ENCODE measurements at places on chromosomes 7 and 10.

DNA sequence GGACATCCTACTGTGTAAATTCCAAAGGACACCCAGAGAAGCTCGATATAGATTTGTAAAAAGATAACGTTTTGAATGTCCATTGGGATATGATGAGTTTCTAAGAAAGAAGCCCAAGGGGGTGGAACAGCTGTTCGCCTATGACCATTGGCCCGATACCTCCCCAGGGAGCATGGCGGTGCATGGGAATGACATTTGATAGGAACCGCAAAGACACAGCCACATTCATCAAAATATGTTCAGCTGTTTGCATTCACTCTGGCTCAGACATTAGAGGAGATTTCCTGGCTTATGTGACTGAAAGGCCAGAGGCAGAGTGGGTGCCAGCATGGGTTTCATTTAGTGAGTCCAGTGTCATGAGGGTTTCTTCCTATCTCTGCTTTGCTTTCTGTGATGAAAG is 56.0 kb upstream of the BAIAP2L1 start:
- DNase-seq, result no peak

DNA sequence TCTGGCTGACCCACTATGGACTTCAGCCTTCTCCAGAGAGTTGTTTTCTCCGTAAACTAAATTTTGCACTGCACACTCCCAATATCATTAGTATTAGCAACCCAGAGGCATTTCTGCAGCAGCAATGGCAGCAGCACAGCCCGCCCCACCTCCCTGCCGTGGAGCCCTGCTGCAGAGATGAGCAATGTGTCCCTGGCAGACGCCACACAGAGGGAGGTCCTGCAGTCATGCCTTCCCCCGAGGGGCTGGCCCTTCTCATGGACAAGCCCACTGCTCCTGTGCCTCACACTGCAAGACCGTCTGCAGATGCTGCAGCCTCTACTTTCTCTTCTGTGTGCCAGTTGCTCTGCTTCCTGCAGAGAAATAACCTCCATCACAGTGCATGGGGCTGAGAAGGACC is 393.4 kb upstream of the MKI67 start:
- DNase-seq, result no peak

DNA sequence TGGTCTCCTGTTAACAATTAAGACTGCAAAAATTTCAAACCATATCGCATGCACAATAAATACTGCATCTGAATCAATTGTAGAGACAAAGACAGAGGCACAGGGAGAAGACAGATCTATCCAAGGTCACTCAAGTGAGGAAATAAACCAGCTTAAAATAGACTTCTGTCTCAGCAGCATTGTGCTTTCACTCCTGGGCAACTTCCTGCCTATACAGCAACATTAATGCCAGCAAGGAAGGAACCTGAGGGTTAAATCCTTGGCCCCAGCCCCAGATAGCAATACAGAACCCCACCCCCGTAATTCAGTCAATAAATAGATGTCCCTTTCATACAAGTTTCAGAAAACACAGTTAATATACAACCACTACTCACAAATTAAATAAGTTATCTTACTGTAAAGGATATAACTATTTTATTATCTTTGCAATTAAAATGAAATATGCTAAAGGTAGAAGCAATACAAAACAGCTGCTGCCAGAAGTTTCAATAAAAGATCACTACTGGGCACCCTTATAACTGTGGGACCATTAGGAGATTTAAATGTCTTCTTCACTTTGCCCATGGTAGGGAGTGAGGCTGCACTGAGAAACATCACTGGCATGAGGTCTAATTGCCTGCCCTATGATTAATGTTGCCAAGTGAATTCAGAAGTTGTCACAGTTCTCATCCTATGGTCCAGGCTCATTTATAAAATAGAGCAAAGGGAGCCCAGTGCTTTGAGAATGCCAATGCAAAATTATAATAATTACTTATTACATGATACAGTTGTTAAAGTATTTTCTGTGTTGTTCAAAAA is 49.4 kb downstream of the CAV1 start:
- DNase-seq, result no peak

- peak; percentile 12 for DNase-seq
Measured at GRCh38 chr7:21944616-21945453, 864 bp downstream of the CDCA7L start.

- DNase-seq, result no peak
Measured at GRCh38 chr10:69383558-69383957, 33.2 kb downstream of the TACR2 start.

DNA sequence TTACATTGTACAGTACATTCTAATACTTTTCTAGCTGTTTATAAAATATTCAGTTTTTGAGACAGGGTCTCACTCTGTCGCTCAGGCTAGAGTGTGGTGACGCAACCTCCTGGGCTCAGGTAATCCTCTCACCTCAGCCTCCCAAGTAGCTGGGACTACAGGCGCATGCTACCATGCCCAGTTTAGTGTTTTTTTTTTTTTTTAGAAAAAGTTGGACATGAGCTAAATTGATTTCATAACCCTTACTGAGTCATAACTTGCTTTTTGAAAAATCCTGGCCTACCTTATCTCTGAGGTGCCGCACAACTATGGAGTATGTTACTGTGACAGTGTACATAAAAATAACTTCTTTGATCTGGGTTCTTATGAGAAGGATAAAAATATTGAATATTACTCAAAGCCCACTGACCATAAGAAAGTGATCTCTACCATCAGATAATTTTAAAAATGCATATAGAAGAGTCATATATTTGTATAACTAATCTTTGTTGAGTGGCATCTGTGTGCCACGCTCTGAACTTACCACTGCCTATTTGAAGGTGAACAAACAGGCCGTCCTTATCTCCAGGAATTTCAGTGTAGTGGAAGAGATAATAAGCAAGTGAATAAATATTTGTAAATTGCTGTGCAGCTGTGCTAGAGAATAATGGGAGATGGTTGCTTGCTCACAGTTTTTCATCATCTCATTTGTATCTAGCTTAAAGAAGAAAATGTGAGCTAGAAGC is 73.2 kb downstream of the PPP1R9A start:
- no peak for DNase-seq

GRCh38 chr10:55476129-55476528 is 675.1 kb upstream of the PCDH15 start:
- no peak for DNase-seq

DNA sequence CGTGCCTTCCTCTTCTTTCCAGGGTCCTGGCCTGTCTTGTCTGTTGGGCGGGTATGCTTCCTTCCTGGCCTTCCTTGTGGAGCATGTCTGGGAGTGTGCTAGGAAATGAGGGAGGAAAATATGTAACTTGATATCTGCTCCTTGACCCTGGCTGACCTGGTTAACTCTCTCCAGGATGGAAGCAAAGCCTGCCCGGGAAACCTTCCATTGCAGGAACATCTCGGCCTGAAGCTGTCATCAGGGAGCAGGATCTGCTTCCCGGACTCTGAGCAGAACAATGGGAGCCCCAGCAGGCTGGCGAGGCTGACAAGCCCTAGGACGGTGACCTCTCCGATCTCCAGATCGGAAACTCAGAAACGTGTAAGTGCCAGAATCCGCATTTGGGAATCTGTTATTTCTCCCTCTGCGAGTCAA is 340.3 kb downstream of the FRMD4A start:
- no peak for DNase-seq

- no peak for DNase-seq
Measured at GRCh38 chr10:132507409-132507955, 30.1 kb upstream of the INPP5A start.

DNA sequence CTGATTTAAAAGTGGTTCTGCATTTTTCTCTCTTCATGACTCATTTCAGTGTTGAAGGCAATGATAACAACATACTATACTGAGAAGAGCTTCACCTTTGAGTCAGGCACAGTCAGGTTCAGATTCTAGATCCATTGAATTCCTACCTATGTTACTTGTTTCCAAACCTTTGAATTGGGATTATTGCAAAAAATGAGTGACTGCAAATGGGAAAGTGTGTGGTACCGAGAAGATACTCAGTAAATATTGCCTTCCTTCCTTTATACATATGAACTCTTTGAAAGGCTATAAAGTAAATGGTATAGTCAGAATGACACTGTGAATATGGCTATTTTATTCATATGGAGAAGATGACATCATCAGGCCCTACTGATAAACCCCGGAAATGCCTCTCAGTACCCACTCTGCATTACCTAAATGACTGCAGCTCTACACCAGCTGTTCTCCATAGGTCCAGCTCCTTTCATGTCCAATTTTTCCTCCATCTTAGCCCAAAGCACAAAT is 66.7 kb upstream of the FGL2 start:
- no peak for DNase-seq

DNA sequence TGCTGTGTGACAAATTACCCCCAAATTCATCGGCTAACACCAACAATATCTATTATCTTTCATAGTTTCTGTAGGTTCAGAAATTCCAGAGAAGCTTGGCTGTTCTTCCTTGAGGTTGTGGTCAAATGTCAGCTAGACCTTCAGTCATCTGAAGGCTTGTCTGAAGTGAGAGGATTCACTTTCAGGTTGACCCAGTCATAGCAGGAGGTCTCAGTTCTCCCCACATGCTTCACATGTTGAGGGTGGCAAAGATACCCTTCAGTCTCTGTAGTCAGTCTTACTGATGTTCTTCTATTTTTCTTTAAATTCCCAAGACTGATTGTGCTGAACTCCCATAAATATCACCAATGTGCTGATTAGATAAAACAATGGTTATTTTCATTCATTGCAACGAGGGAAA is 1692.0 kb downstream of the REEP3 start:
- DNase-seq, result no peak

DNA sequence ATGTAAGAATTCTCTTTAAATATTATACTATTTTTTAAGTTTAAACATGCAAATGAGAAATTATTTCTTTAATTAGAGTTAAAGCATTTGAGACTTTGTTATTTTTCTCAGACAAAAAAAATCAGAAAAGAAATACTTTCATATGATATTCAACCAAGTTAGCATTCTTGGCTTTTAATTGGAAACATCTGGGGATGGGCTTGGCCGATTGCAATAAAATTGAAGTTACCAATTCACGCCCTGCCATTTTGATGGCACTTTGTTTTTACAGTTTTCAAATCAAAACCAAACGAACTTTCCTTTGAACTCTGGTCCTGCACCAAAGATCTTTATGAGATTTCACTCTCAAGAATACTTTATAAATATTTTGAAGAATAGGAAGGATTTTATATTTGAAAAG is 127.7 kb downstream of the ATE1 start:
- DNase-seq, result no peak

DNA sequence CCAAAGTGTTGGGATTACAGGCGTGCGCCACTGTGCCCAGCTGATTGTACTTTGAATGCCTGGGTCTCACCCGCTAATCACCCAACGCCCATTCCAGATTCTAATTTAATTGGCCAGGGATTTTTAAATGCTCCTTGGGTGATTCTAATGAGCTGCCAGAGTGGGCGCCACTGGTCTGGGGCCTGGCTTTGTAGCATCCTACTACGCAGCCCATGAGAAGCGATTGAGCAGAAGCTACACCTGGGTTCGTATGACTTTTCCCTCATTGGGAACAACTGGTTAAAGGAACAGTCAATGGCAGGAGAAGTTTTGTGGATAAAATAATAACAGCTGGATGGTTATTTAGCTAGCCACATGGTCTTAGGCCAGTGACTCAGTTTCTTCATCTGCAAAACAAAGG is 108.0 kb downstream of the SPAG6 start:
- no peak for DNase-seq

DNA sequence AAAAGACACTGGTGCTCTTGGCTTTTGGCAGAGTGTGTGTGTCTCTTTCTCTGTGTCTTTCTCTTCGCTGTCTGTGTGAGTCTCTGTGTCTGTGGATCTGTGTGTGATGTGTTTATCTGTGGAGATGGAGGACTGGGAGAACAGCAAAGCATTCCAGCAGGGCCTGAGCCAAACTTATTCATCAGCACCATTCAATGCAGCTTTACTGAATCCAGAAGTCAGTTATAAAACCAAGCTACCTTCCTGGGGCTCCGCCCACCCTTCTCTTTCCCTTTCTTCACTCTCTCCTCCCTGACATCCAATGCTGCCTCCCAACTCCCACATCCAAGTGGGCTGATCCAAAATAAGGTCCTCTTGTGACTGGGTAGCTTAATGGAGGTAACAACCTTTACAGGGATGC is 3.9 kb downstream of the SGMS1 start:
- DNase-seq, result no peak

DNA sequence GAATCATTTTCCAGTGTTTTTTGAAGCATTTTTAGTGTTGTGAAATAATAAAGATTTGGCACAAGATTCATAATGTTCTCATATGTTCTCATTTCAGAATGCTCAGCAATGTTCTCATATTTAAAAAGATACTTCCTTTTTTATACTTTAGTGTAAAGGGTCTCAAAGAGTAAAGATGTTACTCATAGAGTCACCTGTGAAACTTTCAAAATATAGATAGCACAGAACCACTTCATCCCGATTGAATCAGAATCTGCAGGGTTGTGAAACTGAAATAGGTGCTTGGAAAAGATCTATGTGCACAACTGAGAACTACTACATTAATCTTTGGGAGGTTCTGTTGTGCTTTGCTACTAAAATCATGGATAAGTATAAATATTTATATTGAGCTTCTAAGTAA is 144.7 kb downstream of the MDFIC start:
- no peak for DNase-seq

DNA sequence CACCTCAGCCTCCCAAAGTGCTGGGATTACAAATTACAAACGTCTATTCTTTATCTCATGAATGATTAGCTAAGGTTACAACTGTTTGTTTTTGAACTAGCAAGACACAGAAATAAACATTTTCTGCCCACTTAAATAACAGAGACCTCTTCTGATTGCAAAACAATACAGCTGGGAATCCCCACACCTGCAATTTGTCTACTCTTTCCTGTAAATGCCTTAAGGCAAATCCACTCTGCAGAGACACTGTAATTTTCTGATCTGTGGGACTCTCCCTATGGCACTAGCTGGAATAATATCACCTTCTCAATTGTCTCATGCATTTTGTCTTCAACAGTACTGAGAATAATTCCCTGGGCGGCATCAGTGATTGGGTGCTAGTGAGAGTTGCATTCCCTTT is 149.3 kb upstream of the FAM3C start:
- no peak for DNase-seq

DNA sequence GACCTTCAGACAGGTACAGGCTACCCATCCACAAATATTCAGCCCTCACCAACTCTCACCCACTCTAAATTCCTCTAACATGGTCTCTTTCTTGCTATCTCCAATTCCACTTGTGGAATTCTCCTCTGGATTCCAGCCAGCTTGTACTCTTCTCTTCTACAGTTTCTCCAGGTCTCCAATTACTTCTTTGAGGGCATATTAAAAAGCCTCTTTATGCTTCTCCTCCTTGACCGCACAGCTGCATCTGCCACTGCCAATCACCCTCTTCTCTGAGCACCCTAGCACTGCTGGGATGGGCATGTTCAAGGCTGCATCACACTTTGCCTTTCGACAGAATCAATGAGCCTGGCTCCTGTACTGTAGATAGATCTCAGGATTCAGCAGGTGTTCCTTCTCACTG is 101.5 kb upstream of the ANKRD1 start:
- DNase-seq, result no peak

All from CD4-positive, alpha-beta T cell treated with Interleukin-2 at 100 ng/mL for 4 hours (primary cell).